ENCODE measurements at places on chromosomes 2 and 18.
A peak's percentile ranks its signal among the peaks of the same experiment; 100 is the strongest.

DNA sequence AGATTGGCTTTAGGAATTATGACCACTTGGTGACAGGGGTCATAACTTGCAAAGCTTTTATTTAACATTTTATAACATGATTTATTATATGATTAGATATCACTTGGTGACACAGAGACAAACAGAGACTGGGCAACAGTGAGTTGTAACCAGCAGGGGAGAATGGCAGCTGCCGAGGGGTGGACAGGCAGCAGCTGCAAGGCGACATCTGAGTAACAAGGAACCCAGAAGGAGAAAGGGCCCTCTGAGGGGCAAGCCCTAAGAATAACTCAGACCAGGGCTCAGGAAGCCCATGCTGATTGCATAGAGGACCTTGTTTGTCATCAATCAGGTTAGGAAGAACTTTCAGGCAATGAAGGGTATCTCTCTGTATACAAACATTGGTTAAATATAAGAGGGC, 339.9 kb upstream of the SOX11 start:
- no peak for DNase-seq

- DNase-seq, result no peak
Observed at GRCh38 chr2:171316220-171316619, 117.6 kb downstream of the METTL8 start.

- no peak for DNase-seq
Observed at GRCh38 chr18:55465313-55465712, 122.7 kb downstream of the TCF4 start.

DNA sequence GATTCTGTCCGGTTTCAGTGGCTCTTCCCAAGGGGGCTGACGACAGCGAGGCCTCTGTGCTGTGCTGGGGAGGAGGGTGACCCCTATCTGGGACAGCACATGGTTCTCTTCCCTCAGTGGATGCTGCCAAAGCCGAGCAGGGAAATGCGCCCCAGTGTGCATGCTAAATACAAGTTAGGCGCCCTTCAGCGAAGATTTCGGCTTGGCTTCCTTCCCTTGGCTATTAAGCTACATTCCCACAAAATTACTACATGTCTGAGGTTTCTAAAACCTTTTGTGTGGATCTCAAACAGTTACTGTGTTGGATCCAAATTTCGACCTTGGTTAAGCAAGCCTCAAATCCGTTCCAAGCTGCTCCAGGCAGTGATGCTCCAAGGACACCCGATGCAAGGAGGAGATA, 440.3 kb downstream of the NRXN1 start:
- DNase-seq, result no peak

- DNase-seq, result no peak
Observed at GRCh38 chr2:136112317-136113208, 5.4 kb downstream of the CXCR4 start.

DNA sequence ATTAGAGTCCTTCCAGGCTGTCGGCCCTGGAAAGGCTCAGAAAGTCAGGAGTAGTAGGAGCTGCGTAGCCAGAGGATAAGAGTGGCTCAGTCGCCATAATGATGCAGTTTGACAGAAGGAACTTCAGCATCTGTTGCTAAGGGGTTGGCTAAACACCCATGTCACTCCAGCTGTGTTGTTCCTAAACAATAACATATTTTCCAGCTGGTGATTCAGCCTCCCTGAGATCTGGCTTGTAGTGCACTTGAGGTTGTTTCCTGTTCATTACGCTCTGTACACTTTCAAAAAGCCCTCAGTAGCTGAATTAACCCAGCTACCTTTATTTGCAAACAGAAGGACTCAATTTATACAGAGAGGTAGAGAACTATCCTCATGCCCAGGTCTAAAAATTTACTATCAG, 39.7 kb upstream of the EPAS1 start:
- no peak for DNase-seq

DNA sequence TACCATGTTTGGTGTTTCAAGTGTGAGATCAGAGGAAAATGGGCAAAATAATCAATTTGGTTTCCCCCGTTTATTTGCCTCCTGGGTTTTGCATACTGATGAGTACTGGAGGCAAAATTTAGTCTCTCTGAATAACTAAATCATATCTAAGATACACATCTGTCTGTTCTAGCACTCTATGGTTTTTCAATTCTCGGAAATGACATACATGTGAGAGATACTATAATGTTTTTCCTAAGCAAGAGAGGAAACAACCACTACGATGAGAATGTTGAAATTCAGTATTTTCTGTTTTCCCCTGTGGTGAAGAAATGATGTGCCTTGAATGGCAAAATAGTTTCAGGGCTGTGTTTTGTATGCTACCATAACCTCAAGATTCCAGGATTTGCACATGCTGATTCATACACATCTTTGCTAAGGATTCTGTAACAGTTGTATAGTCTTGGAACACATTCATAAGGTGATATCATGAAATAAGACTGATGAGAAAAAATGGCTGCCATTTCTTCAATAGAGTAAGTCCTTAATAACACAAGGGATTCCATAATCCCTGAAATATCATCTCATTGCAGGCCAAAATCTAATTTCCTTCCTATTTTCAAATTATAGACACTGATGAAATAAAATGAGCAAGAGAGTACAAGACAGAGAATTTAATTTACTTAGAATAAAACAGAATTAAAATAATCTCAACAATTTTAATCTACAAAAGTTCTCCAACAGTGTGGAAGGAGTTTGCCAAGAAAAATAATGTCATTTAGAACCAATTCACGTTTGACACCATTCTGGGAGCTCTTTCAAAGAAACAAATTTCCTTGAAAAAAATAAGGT, 316.6 kb downstream of the FIGN start:
- no peak for DNase-seq

DNA sequence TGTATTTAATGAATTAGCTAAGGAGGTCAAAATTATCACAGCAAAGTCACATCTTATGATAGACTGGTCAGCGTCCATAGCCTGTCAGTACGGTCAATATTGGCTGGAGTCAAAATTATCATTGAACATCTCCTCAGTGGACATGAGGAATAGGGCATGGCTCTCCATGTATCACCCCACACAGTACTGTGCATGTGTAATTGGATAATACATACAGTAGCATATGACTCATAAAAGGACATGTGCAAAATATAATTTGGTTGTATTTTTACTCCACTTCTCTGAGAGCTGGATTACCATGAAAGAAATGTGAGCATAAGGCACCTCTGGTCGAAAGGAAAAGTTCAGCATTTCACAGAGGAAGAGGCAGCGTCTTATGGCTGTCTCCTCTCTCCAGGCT, 24.9 kb downstream of the ADD2 start:
- no peak for DNase-seq

DNA sequence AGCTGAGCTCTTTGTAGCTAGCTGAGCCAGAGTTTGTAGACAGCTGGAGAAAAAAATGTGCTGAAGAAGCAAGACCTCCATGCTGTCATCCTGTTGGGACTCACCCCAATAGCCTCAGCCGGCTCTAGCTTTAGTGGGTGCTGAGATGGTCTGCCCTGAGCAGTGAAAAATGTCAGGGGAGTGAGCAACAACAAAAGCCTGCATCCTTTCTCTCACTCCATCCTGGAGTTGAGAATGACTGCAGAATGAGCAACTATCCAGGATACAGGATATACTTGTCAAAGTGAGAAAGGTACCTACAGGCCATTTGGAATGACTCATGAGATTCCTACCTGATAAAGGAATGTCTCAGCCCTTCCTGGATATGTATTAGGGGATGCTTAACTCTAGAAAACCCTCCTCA, 146.1 kb upstream of the DLX2 start:
- no peak for DNase-seq

DNA sequence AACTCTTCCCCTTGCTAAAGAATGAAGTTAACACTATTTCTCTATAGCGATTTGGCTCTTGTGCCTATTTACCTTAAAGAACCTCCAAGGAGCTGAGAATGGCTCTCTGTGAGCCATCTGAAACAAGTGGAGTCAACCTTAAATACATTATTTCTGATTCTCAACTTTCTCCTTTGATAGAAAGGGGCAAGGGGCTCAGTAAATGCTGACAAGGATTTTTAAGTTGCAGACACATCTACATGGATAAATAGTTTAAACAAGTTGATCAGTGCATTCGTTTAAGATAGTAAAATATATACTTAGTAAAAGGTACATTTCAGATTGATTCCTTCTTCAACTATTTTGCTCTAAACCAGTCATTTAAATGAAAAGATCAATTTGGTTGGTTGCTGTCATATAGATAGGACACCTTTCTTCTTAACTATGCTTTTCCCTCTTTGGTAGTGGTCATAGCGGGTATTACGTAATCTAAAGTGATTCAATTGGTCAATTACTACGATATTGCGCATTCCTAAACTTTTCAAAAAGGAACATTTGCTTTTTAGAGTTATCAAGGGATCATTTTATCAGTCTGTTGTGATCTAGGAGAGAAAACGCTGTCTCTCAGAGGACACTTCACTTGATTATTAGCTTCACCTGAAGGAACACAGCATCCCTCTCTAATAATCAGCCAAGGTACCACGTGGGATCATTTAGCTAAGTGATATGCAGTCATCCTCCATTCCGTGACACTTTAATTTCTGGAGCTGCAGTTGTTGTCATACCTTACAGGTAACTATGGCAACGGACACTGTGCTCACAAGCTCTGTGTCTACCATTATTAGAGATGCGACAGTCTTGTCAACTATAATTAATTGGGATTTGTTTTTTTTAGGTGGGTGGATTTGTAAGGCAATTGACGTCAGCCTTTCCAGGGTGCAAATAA, 50.9 kb upstream of the KCNE4 start:
- DNase-seq, result no peak

- DNase-seq, result no peak
Observed at GRCh38 chr2:144151405-144151804, 368.5 kb downstream of the ZEB2 start.

GRCh38 chr2:209517436-209517835, 93.6 kb downstream of the MAP2 start:
- no peak for DNase-seq

GRCh38 chr2:138063181-138063580, 98.9 kb downstream of the HNMT start:
- DNase-seq, result no peak

GRCh38 chr2:134774786-134775641, 56.2 kb upstream of the TMEM163 start:
- no peak for DNase-seq

DNA sequence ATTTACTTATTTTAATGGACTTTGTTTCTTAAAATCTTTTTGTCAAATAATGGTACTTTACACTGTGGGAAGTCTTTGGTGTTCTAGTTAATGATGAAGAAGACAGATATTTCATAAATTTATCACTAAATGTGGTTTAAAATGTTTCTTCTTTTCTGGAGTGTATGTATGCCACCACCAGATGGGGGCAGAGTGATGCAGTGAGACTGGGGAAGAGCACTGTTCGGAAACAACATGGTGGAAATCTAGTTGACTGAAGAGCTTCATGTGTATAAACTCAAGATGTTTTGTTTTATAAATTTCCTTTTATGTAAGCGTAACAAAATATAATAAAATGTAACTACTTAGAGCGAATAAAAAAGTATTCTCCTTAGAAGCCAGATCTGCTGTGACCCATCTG, 195.1 kb downstream of the KCNE4 start:
- no peak for DNase-seq

DNA sequence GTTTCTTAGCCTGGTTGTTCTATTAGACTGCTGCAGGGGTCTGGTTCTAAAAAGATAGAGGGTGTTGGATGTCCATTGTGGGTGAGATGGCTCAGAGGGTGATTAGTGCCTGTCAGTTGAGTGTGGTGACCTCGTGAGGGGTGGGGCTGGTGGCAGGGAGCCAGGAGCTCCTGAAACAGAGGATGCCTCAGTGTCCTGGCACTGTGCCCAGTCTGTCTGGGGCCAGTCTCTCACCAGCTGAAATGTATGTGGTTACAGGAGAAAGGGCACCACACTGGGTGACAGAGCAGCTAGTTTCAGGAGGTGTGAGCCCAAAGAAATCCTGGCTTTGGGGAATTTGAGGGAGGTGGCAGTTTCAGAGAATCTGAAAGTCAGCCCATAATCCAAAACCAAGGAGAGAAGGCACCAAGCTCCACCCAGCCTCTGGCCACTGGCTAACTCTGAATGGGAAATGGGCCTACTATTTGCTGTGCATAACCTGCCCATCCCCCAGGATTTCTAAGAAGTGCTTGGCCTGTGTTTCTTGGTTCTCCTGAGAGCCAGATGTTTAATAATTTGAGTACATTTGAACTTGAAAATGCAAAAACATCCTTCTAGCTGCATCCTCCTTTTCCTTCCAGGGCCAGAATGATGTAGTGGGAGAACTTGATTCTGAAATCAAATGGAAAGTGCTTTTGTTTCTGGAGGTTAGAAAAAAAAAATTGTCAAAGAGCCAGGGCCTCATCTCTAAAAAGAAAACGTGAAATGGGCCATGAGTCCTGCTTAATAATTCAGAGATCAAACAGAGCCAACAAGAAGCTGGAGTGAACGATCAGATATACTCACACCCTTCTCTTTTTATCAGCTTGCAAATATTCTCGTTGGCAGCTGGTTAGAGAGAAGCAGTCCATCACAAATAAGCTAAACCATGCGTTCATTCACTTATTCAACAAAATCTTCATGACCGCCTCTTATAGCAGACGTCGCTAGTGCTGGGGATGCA, 92.3 kb downstream of the B3GNT2 start:
- DNase-seq, result no peak

GRCh38 chr2:8643996-8644356, 37.9 kb upstream of the ID2 start:
- no peak for DNase-seq

GRCh38 chr2:1489486-1489885, 76.2 kb downstream of the TPO start:
- no peak for DNase-seq

DNA sequence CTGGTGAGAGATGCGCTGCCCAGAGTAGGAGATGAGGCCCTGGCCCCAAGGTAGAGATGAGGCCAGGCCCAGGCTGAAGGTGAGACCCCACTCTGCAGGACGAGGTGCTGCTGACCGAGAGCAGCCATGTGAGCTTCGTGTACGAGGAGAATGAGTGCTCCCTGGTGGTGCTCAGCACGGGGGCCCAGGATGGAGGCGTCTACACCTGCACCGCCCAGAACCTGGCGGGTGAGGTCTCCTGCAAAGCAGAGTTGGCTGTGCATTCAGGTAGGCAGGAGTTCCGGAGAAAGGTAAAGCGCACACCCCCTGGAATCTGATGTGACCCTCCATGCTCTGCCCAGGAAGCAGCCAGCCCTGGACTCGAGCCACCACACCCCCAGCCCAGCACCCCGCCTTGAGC, 21.5 kb upstream of the GMPPA start:
- no peak for DNase-seq

- DNase-seq, result peak; percentile 70
Observed at GRCh38 chr2:220188031-220188430, 560.6 kb downstream of the SLC4A3 start.

DNA sequence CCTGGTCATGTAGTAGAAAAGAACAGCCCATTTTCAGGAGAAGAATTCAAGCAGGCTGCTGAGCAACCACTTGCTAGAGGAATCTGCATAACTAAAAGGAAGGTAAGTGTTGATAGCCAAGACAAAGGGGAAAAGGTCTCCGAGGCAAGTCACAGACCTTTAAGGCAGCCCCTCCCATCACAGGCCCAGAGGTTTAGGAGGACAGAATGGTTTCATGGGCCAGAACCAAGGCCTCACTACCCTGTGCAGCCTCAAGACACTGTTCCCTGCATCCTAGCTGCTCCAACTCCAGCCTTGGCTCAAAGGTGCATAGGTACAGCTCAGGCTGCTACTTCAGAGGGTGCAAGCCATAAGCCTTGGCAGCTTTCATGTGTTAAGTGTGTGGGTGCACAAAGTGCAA, 238.6 kb upstream of the CYP26B1 start:
- DNase-seq, result no peak

GRCh38 chr2:120177001-120177621, 46.1 kb downstream of the TMEM185B start:
- DNase-seq, result no peak

GRCh38 chr18:63112706-63113105, 206.9 kb downstream of the BCL2 start:
- no peak for DNase-seq
